ENCODE measurements at places on chromosomes 4 and X. TPM values are rescaled to one million over a fixed set of nuclear protein-coding genes. Genes with fewer than 3 reads are reported as not detected.

GRCh38 chr4:37949636-37950426, 10.4 kb upstream of the PTTG2 start:
- DNase-seq: no peak

GRCh38 chr4:185640811-185641675, 105.7 kb upstream of the PDLIM3 start:
- no peak for DNase-seq

DNA sequence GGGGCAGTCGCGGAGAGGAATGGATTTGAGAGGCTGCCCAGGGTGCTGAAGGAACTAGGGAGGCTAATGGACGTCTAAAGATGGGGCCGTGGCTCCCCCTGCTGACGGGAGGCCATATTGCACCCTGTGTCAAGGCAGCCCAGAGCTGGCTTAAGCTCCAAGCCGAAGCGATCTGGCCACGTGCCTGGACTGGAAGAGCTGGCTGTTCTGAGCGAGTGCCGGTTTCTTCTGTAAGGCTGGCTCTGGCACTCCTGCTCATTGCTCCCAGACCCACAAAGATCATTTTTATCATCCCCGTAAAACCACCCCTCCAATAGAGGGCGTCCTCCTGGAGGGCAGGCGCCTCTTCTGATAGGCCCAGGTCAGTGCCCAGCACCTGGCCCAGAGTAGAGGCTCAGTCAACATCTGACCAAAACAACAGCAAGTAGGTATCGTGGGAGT, 5.6 kb downstream of the PNCK start:
- DNase-seq: peak; percentile 85

BEX1 gene
- polyA plus RNA-seq: 4.0 TPM

PABPC1L2B gene
- polyA plus RNA-seq: not detected

GAGE12F gene
- not detected for polyA plus RNA-seq

LRIT3 gene
- not detected for polyA plus RNA-seq

RAB41 gene
- polyA plus RNA-seq: not detected

Measured in heart left ventricle (tissue), 16 donors.